LoVo (cell line): ENCODE measurements at places on chromosomes 2 and 18.
A peak's percentile ranks its signal among the peaks of the same experiment; 100 is the strongest.

- DNase-seq, result no peak
Observed at GRCh38 chr2:24021122-24021998, 11.5 kb downstream of the MFSD2B start.

GRCh38 chr2:96799623-96799935 is 16.5 kb upstream of the CNNM3 start:
- DNase-seq, result no peak

DNA sequence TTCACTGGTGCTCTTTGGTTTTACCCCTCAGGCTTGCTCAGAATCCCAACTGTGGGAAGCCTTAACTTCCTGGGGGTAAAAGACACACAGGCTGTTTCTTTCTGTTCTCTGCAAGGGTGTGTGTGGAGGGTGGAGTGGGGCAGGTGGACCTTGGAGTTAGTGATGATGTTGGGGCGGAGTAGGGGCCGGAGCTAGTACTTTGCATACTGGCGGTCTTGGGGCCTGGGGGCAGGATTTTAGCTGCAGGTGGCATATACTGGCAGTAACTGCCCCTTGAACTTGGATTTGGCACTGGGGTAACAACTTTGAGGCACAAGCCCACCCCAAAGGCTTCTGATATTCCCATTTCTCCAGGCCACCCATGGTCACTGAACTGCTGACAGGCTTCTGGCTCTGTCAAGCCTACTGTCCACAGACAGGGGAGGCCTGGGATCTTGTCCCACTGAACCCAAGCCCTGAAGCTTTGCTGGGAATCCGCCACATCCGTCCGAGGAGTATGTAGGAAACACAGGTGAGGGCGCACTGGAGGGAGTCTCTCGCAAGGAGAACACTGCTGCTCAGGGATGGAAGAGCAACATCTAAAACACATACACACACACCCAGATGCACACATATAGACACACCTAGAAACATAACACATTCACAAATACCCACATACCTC is 258.9 kb downstream of the DYSF start:
- DNase-seq, result no peak

DNA sequence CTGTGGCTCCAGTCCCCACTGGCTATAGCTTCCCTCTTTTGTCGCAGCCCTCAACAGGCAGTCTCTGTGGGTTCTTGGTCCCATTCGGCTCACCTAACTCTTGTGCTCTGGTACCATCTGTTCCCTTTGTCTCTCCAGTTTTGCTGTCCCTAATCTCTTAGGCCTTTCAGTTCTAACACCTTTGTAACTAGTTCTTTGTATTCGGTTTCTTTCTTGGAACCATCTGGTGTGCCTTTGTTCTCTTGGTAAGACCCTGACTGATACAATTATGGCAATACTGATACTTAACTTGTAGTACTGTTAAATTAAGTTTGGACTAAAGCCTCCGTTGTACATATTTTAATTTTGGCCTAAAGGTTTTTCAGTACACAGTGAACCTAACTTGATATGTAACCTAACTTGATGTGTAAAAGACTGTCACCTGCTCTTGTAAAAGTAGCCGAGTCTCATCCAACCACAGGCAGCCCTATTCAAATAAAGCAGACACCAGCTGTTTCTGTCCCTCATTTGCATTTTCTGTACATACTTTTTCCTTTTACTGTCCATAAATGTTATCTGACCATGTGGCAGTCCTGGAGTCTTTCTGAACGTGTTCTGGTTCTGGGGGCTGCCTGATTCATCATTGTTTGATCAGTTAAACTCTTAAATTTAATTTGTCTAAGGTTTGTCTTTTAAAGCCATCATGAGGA is 4.8 kb upstream of the MRPL44 start:
- no peak for DNase-seq

- no peak for DNase-seq
Observed at GRCh38 chr2:168976034-168976654, 55.0 kb downstream of the ABCB11 start.

- DNase-seq, result no peak
Observed at GRCh38 chr2:213249502-213249901, 34.8 kb upstream of the SPAG16 start.

- no peak for DNase-seq
Observed at GRCh38 chr2:199356412-199356811, 101.3 kb downstream of the SATB2 start.

DNA sequence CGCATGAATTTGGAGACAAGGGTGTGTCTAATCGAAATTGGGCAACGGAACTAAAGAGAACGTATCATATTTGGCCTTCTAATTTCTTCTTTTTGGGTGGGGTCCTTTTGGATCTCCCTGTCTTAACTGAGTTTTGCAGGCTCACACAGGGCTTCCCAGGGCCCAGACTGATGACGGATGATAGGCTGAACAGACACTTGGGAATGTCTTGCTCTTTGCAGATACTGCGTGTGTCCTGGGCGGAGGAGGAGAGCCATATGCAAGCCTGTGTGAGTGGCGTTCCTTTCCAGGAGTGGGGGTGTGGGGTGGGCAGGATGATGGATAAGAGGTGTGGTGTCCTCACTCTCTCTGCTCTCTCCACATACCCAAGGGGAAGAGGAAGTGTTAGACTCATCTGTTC is 40.1 kb downstream of the TNP1 start:
- DNase-seq, result no peak

DNA sequence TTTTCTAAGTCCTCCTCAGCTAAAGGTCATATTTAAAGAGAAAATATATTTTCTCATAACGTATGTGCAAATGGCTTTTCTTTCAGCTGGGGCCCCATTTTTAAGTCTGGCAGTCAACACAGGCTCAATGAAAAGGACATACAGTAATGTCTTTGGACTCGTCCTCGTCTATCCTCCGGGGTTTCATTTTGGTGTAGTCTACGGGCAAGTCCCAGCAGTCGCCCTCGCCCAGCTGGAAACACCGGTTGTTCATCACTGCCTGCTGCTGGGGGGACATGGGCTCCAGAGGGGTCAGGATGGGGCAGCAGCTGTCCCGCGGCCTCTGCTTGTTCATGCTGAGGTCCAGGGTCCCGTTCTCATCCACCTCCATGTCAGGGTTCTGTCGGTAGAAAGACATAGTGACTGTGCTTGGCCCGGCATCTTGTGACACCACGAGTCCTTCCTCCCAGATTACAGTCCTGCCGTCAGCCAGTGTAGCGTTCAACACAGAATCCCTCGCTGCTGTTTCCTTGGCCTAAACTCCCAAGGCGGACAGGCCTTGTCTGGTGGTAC is 144.9 kb upstream of the PXDN start:
- DNase-seq, result no peak

DNA sequence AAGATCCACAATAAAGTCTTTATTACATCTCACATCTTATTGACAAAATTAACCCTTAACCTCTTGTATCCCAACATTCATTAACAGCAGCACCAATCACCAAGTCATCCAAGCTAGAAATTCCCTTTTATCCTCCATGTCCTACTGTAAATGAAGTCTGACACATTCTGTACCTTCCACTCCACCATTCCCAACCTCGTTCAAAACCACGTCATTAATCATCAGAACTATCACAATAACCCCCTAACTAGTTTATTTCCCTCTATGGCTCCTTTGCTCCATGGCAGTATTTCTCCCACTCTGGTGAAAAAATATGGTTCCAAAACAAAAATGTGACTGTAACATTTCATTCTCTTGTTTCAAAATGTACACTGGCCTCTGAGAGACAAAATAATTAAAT is 1626.2 kb downstream of the LRP1B start:
- DNase-seq, result no peak

GRCh38 chr2:32865399-32866068 is 81.2 kb upstream of the LTBP1 start:
- DNase-seq, result peak; percentile 62

DNA sequence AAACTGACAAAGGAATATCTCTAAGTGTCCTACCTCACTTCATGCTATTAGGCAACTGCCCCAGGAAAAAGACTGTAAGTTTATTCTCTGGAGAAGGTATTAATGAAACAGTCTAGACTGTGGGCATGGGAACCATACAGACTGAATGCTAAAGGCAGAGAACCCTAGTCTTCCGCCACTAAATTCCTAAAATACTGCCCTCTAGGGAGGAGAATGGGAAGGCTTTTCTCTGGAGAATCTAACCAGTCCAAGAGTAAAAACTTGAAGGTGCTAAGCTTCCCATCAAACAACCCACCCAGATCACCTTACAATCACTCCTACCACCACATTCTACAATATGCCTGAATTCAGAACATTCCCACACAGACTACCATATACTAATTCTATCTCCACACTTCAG is 3.4 kb downstream of the SRBD1 start:
- DNase-seq, result peak; percentile 33

- no peak for DNase-seq
Observed at GRCh38 chr2:104140361-104140760, 713.6 kb upstream of the POU3F3 start.

DNA sequence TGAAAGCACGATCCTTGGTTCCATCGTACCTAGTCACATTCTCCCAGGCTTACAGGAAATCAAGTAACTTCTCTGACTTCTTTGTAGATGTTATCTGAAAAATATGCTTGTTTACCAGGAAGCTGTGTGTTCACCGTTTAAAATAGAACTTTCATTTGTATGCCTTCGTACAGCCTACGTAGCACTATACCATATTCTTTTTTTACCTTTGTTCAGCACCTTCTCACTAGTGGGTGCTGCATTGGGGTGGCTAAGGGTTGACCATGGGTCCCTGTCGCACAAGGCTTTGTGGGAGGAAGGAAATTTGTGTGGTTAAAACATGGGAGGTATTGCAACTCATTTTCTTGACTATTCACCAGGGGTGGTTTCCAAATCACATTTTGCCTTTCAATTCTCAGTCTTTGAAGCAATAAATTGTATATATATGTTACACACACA is 16.6 kb downstream of the MALT1 start:
- DNase-seq, result no peak

DNA sequence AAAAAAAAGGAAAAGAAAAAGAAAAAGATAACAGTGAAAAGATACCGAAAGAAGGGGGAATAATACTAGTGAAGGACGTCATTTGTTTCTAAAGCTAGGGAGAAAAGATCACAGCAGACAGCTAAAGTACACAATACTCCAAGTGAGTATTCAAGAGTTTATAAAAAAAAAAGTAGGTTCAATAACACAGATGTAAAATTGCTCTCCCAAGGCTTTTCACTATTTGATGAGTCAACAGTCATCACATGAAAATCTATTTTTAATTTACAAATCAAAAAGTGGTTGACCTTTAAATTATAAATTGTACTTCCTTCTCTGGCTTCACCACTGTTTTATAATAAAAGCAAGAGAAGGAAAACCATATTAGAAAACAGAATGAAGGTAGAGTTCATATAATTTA is 144.0 kb downstream of the ZRANB3 start:
- no peak for DNase-seq

- no peak for DNase-seq
Observed at GRCh38 chr2:29504746-29505145, 389.5 kb downstream of the CLIP4 start.

DNA sequence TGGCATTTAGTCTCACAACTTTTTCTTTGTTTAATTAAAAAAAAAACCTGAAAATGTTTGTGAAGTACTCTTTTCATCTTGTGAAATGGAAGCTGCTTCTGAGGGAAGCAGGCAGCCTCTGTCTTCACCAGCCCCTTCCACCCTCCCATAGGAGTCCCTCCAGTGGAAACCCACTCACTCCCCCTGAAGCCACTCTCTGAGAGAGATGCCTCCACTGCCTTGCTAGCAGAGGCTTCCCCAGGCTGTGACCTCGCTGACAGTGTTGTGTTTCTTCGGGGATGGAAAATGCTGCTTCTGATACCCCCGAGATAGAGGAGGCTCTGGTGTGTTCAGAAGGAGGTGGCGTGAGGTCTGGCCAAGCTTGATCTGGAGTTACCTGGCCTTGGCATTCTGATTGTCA is 59.9 kb downstream of the SH3RF3 start:
- no peak for DNase-seq

- DNase-seq, result no peak
Observed at GRCh38 chr2:101125808-101126207, 25.4 kb downstream of the TBC1D8 start.

DNA sequence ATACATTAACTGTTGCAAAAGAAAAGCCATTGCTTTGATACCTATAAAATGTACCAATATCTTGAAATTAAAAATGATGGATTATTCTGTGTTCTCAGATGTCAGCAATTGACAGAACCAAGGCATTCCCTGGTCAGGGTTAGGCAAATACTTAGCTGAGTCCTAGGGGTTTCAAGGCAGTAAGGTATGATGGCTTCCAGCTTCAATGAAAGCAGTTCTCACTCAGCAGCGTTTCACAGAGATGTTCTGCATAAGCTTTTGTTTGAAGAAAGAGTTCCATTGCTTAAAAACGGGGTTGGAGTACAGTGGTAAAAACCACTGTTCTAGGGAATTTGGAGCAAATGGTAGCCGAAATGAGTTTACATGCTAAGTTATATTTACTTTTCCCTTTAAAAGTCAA is 17.0 kb upstream of the KANSL1L start:
- no peak for DNase-seq

GRCh38 chr2:172066394-172066886 is 18.9 kb upstream of the DLX1 start:
- DNase-seq, result no peak

- DNase-seq, result no peak
Observed at GRCh38 chr2:69660637-69661036, 17.1 kb upstream of the AAK1 start.

DNA sequence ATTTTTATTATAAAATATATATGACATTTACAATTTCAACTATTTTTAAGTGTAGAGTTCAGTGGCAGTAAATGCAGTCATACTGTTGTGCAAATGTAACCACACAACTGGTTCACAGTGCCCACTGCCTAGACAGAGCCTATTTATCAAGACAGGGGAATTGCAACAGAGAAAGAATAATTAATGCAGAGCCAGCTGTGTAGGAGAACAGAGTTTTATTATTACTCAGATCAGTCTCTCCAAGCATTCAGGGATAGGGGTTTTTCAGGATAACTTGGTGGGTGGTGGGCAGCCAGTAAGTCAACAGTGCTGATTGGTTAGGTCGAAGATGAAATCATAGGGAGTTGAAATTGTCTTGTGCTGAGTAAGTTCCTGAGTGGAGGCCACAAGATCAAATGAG is 200.3 kb downstream of the NYAP2 start:
- DNase-seq, result no peak

GRCh38 chr2:236257136-236257535 is 7.1 kb downstream of the ASB18 start:
- DNase-seq, result no peak

- no peak for DNase-seq
Observed at GRCh38 chr2:15555760-15556193, 5.4 kb downstream of the NBAS start.

GRCh38 chr18:29146068-29146467 is 969.1 kb upstream of the CDH2 start:
- no peak for DNase-seq

DNA sequence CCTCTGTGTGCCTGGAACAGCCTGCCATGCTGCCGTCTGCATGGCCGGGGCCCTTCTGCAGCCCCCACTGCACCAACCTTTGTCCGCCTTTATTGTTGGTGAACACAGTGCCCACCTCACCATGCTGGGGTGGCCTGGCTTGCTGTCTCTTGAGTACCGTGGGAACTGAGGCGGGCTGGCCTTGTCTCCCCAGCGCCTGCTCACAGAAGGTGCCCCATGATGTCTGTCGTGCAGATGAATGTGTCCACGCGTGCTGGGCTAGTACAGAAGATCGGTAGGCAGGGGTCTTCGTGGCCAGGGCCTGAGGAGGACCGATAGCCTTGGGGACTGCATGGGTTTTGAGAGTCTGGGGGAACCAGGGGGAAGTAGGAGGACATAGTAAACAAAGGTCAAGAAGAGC is 242.4 kb downstream of the LDLRAD4 start:
- no peak for DNase-seq

GRCh38 chr18:10476338-10476791 is 21.9 kb downstream of the APCDD1 start:
- no peak for DNase-seq
